ENCODE measurements at places on chromosomes 6 and 20.
A peak's percentile ranks its signal among the peaks of the same experiment; 100 is the strongest.

- no peak for DNase-seq
Measured at GRCh38 chr6:42410861-42411260, 40.9 kb downstream of the TRERF1 start.

DNA sequence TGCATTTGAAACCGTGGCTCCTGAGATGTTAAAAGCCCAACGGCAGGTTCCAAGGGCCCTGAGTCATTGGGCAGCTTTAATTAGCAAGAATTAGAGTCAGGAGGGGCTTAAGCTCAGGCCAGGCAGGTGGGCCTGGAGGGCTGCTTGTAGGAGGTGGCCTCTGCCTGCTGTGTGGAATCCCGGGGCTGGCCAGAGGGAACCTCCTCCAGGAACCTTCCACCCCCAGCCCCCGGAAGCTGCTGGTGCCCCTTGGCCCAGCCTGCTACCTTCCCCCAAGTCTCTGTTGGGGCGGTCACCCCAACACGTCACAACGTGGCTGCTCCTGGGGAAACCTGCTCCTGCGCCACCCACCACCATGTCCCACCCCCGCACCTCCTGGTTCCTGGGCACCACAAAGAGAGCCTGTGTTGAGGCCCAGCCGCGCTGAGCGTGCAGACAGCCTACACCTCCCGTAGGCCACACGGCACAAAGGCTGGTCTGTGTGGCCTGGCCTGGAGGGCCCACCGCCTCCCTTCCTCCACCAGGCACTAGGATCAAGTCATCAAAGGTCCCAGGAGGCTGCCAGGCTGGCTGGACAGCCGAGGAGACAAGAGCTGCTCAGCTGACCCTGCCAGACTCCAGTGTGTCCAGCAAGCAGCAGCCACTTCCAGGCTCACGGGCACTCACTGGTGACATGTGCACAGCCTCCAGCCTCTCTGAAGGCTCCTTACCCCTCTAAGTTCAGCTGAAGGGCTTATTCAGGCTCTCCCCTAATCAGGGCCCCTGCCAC, 86.3 kb downstream of the SNX5 start:
- no peak for DNase-seq

- DNase-seq = no peak
Measured at GRCh38 chr6:146135167-146135566, 106.3 kb downstream of the GRM1 start.

GRCh38 chr20:46406986-46407670, 713 bp upstream of the ELMO2 start:
- no peak for DNase-seq

DNA sequence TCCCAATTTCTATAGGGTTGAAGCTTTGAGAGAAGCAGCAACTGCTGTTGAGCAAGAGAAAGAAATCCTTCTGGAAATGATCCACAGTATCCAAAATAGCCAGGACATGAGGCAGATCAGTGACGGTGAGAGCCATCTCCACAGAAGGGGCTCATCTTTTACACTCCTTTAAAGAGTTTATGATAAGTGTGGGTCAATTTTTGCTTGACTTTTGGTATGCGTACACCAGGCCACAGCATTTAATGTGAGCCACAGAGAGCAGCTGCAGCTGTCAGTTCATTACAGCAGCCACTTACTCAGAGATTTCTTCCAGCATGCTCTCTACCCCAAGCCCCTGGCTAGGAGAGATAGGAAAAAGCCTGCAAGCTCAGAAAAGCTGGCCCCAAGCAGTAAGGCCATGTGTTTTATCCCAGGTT, 9.9 kb downstream of the BAG2 start:
- no peak for DNase-seq

DNA sequence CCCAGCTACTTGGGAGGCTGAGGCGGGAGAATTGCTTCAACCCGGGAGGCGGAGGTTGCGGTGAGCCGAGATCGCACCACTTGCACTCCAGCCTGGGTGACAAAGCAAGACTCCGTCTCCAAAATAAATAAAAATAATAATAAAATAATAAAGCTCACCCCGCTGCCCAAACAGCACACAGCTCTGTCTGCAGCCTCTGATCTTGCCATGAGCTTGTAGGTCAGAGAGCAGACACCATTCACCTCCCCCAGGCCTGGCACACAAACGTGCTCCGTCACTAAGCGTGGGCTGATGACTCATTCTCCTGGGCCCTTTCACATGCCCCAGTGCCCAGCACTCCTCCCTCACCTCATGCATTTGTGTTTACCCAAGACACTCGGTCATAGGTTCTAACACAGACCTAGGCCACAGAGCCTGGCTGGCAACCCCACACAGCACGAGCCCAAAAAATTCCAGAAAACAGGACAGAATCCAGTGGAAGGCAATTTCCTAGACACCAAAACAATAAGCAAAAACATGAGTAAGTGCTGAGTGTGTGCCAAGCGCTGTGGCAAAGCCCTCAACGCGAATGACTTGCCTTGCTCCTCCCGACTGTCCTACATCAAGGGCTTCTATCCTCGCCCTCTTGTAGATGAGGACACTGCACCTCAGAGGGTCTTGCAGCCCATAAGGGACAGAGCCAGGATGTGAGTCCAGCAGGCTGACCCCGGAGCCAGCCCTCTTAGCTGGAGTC, 18.0 kb downstream of the ATP9A start:
- no peak for DNase-seq

- DNase-seq = peak; percentile 86
Measured at GRCh38 chr20:10637563-10637962, 36.2 kb downstream of the JAG1 start.

GRCh38 chr20:20783450-20783849, 71.0 kb upstream of the RALGAPA2 start:
- no peak for DNase-seq

DNA sequence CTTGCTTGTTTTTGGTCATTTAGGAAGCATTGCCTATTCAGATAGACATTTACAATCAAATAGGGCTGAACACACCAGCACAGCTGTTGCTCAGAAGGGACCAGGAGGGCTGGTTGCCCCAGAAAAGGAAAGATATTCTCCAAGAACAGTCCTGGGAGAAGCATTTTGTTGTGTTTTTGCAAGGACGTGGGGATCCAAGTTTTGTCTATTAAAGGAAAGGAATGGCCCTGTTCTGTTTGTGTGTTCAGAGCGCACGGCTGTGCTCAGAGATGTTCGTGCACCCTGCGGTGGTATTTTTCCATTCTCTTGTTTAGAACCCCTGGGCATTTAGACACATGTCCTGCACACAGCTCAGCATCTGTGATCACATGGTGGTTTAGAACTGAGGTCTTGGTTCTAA, 82.5 kb downstream of the TXNDC5 start:
- no peak for DNase-seq

DNA sequence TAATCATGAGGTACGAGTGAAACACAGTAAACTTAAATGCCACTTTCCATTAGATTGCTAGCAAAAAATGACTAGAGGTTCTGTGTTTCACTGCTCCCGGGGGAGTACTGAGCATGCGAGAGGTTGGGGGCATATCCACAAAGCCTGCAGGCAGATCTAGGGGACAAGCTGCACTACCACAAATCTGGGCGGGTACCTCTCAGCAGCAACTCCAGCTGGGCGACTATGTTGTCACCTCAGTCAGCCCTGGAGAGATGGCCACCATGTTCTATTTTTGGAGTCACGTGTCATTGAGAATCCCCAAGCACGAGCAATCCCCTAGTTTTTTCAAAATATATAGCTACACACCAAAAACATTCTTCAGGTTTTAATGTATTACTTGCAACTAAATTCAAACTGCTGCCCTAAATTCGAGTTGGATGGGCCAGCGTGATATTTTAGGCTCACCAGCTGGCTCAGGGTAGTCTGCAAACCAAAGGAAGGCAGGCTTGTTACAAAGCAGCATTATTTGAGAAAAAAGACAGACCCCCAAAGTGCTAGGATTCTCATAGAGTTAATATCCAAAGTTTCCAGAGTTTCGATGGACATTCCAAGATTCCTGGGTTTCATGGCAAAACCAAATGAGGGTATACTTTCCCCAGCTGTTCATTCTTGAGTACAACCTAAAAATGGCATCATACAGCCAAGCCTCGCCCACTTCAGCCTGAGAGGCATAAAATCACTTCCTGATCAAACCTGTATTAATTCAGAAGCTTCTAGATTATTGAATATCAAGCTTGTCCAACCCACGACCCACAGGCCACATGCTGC, 24.1 kb upstream of the MYLIP start:
- no peak for DNase-seq

DNA sequence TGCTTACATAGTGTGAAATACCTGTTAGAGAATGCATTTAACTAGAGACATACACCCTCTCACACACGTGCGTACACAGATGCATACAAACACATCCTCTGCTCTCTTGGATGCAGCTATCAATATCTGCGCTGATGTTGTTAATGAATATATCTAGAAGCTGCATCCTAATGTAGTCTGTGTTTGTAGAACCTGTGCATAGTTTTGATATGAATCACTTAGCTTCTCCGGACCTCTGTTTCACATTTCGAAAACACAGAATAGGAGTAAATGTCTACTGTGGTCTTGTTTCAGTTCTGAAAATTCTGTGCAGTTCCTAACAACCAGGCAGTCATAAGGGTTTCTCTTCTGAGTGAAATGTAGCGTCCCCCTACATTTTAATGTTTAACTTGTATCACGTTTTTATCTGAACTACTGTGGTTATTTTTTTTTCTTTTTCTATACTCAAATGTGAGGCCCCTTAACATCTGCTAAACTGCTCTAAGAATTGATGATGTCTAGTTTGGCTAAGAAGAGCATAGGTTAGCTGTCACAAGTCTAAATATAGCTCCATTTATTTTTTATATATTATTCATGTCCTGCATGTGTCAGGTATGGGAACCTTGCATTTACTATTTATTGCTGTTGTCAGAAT, 254.5 kb downstream of the TMEM242 start:
- no peak for DNase-seq

DNA sequence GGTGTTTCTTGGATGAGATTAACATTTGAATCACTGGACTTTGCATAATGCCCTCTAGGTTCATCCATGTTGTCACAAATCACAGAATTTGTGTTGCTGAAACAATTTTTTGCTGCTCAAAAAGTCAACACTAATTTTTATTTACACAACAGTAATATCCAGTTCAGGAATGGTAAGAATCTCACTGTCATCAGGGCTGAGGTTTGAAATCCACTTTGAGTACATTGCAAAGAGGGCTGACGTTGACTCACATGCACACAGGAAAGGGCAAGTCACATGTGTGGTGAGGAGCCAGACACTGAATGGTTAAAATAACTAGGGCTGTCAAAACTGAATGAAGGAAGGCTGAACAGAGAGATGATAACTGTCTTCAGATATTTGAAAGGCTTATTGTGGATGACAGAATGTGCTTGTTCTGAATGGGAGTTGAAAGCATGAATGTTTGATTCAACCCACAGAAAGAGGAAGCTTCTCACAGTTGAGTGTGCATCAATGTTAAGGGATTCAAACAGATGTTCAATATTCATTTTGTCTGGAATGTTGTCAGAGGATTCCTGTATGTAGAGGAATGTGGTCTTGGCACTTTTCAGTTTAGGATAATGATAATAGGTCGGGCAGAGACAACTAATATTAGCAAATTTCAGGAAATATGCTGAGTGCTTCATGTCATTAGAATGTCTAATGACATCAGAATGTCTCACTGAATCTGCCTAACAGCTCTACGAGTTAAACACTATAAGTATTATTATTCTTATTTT, 3.6 kb upstream of the ADGRG6 start:
- DNase-seq = no peak

DNA sequence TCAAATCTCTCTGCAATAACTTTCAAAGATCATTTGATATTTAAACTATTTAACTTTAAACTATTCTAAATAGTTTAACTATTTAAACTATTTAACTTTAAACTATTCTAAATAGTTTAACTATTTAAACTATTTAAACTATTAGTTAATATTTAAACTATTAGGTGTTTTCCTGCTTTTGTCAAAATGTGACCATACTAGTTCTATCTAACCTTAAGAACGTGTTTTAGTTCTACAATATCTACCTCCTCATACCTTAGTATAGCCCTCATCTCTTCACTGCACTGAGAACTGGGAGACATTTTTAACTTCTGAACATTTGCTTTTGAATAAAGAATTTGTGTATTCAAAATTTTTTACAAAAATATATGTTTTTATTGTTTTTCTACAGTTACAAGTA, 429.1 kb downstream of the ADGRB3 start:
- no peak for DNase-seq

- no peak for DNase-seq
Measured at GRCh38 chr6:1901556-1901955, 291.8 kb downstream of the FOXC1 start.

DNA sequence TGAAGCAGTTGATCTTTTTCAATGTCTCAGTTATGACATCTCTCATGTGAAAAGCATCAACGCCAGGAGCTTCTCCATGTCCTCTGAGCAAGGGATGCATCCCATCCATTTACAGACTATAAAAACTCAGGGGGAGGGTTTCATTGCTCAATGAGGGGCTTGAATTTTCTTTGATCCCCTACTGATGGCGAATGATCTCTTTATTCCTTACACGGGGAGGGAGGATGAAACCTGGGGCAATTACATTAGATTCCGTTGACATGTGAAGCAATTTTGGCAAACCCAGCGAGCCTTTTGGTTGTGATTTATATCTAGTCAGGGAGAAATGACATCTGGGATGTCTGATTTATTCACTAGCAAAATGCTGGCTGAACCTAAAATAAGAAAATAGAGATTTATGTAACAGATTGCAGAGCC, 268.9 kb downstream of the HIVEP2 start:
- no peak for DNase-seq

GRCh38 chr20:19765266-19765665, 7.2 kb downstream of the RIN2 start:
- no peak for DNase-seq

DNA sequence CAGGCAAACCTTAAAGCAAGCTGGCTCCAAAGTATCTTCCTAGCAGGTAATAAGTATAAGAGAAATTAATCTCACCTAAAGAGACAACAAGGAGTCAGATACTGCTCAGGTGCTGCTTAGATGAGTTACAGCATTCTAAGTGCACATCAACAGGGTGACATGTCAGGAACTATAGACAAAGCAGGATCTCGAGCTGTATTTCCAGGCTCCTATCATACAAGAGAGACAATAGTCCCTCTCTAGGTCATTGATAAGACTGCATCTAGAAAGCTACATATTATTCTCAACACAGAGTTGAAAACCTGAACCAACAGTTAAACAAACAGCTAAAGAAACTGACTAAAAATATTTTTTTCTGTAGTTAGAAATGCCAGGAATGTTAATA, 3.9 kb downstream of the PTPRK start:
- no peak for DNase-seq

DNA sequence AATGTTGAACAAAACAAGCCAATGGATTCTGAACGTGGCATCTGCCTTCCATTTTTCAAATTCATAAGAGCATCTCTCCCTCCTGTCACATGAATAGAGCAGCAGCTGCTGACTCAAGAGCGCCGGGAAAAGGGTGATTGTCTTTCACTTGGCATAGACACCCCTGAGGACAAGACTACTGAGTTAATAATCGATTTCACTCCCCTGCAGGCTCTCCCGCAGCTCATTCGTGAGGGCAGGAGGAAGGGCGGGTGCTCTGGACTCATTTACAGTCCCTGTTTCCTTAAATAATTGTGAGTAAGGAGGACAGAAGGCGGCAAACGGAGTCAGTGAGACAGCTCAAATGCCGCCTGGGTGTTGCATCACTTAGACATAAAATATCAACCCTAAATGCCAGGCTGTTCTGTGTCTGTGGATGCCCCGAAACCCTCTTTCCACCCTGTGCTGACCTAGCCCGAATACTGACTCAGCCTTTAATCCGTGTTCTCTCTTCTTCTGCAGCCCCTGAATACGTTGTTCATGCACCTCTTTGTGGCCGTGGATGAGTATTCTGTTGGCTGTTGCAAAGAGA, 21.6 kb downstream of the CFAP61 start:
- DNase-seq = no peak

GRCh38 chr6:17964633-17965032, 22.8 kb downstream of the KIF13A start:
- no peak for DNase-seq

- DNase-seq = no peak
Measured at GRCh38 chr6:16849988-16850680, 88.9 kb upstream of the ATXN1 start.

GRCh38 chr6:35435074-35435837, 16.9 kb upstream of the FANCE start:
- no peak for DNase-seq
